Fibroblast of the conjunctiva (primary cell): ENCODE measurements at places on chromosomes 2 and 18.

DNA sequence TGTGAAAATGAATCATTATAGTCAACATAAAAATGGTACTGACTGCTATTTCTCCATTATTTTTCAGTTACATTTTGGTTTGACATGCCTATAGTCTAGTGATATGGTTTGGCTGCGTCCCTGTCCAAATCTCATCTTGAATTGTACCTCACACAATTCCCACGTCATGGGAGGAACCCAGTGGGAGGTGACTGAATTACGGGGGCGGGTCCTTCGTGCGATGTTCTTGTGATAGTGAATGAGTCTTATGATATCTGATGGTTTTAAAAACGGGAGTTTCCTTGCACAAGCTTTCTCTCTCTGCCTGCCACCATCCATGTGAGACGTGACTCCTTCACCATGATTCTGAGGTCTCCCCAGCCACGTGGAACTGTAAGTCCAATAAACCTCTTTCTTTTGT, 70.3 kb downstream of the BAZ2B start:
- DNase-seq: no peak

DNA sequence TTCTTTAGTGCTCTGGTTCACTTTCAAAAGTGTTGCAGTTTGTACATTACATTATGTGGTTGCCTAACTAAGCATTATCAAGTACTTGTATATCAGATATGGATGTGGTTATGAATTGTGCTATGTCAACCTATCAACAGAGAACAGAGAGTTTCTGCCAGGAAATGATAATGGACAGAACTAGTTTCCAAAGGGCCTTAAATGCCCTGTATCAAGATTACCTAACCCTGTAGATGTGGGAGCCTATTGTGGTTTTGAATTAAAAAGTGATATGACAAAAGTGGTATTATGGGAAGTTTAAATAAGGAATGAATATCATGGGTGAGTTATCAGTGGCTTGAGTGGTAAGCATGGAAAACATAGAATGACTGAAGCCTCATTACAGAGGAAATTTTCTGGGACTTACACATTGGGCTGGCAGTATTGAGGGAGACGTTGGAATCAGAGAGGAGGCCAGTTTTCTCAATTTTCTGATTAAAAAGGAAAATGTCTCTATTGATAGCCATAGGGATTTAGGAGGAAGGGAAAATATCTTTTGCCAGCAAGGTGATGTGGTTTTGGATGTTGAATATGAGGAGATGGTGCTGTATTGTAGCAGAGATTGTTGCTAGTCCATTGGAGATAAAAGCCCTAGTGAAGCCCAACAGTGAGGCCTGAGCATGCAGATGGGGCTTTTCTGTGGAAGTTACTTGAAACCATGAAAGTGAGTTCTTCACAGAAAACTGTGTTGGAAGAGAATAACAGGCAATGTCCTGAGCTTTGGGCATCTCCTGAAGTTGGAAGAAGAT, 140.7 kb downstream of the TTC27 start:
- no peak for DNase-seq

- DNase-seq: no peak
Measured at GRCh38 chr2:23128684-23129292, 256.2 kb upstream of the KLHL29 start.

DNA sequence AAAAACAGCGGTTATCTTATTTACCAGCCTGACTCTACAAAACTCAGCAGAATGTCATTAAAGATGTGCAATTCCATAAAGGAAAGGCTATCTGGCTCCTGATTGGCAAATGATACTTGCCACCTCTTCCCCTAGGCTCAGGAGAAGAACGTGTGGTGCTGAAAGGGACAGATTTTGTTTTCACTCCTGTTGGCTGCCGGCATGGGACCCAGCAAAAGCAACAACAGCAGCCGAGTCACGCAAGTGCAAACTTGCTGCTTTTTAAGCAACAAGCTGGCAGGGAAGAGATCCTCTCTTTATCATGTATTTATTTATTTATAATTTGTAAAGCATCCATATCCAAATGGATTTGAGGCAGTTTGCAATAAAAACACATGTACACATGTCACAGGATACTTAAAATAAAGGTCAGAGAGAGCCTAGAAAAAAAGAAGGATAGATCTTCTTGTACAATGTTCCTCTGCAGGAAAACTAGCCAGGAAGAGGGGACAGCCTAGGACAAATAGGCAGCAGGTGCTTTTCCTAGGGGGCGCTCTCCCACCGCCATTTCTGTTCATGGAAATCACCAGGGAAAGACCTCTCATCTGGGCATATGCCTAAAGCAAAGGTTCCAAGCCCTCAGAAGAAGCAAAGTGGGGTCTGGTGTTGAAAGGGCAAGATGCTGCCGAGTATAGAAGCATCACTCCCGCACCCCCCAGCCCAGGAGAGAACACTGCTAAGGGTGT, 799.3 kb downstream of the BCL11A start:
- no peak for DNase-seq

DNA sequence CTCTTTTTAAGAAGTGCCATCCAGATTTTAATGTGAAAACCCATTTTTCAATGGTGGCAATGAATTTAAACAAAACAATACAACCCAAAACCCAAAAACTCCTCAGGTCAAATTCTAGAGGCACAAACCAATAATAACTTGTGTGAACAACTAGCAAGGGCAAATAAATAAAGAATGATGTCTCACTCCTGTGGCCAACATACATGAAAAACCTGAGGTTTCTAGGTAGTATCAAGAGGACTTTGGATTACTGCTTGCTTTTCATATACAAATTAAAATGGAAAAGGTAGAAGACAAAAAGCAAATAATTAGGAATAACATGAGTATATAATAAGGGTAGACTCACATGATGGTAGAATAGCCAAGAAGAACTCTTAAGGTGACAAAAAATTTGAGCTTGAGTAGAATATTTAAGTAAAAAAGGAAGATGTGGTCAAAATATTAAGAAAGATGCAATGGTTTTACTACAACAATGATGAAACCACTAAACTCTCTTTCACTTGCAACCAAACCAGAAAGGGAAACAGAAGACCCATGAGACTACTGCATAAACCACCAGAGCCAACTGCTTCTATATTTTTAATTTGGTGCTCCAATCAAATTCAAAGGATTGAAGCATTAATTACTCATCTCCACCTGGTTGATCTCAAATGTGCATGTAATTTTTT, 53.5 kb downstream of the DARS1 start:
- DNase-seq: no peak

DNA sequence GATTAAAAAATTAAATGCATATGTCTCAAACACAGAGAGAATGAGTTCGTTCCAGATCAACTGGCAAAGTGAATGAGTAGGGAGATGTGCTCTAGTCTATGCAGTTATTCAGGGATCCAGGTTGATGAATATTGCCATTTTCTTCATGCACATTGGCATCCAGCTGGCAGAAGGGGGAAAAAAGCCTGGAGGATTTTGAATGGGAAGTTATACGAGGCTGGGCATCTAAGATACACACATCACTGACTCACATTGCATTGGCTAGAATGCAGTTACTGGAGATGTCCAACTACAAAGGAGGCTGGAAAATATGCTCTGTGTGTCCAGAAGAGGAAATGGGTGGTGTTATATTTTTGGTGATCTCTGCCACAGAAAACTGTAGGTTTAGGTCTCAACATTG, 270.9 kb upstream of the FIGN start:
- DNase-seq: no peak

DNA sequence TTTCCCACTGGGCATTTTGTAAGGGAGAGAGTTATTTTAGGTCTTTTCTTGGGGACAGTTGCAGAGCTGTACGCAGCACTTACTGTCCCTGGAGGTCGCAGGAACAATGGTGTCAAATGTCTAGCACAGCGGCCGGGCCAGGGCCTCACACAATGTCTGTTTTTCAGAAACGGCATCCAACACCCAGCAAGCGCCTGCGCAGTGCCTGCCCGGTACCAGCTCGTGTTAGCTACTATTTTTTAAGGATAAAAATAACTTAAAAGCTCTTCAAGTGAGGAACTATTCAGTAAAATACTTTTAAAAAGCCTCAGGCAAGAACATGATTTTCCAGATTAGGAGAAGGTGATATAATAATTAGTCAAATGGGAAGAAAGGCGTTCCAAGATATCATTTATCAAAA, 90.0 kb downstream of the MBP start:
- no peak for DNase-seq

- DNase-seq: no peak
Measured at GRCh38 chr2:19580830-19581229, 222.4 kb upstream of the OSR1 start.

DNA sequence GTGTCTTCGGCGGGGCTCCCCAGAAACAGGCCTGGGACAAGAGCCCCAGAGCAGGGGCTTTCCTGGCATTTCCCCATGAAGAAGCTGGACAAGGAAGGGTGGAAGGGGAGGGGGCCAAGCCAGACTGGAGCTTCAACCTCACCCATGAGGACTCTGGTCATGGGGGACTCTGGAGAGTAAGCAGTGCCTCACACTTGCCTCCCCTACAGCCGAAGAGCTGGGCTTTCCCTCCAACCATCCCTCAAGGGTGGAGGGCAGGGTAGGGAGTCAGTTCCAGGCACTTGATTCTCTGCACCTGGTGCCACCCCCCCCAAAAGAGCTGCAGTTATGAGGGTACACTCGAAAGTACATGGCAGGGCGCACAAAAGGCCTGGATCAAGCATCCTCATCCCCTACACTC, 246.6 kb downstream of the TFCP2L1 start:
- DNase-seq: no peak

DNA sequence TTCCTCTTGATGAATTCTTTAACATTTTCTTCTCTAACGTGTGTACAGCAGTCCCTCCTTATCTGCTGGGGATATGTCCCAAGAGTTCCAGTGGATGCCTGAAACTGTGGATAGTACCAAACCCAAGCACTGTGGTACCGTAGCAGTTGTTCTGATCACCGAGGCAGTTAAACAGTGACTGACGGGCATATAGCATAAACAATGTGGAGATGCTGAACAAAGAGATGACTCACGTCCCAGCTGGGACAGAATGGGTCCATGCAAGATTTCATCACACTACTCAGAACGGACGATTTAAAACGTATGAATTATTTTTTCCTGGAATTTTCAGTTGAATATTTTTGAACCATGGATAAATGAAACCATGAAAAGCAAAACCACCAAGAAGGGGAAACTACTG, 54.5 kb upstream of the SPAG16 start:
- DNase-seq: peak; percentile 86

DNA sequence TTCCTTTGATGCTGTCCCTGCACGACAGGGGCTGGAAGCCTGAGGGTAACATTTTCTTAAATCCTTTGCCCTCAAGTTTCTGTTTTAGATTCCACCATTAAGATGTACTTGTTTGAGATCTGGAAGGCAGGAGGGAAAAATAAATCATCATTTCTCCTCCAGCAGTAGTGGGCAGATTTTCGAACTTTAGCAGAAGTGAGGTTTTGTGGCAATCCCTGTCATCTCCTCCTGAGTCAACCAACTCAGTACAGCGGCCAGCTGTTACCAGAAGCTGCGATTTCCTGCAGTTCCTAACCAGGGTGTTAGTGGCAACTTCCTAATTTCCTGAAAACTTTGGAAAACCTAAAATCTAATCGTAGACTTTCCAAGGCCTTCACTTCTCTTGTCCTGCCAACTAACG, 517.2 kb upstream of the ACVR2A start:
- DNase-seq: no peak
